HepG2 (cell line): ENCODE measurements at places on chromosomes 7 and 10. TPM values are rescaled to one million over a fixed set of nuclear protein-coding genes. Genes with fewer than 3 reads are reported as not detected.

INHBA gene
- total RNA-seq, result not detected in 2 replicates

SAP25 gene
- total RNA-seq, result 0.15 TPM in 1 of 2 replicates, not detected in the other

BMPR1A gene
- total RNA-seq, result 42.3 and 44.2 TPM in 2 replicates

SORCS1 gene
- not detected in 2 replicates for total RNA-seq

PNLIPRP2 gene
- 0.95 and 0.97 TPM in 2 replicates for total RNA-seq

STEAP1B gene
- total RNA-seq, result not detected in 2 replicates

NRG3 gene
- not detected in 2 replicates for total RNA-seq

BCL7B gene
- total RNA-seq, result 22.1 and 24.3 TPM in 2 replicates

ARL4A gene
- total RNA-seq, result 25.6 and 29.3 TPM in 2 replicates

MAPK8 gene
- total RNA-seq, result 47.3 and 64.5 TPM in 2 replicates

VSTM4 gene
- not detected in 2 replicates for total RNA-seq

PRKG1 gene
- total RNA-seq, result not detected in 2 replicates

CADPS2 gene
- 43.8 and 62.9 TPM in 2 replicates for total RNA-seq

PVRIG gene
- not detected in 2 replicates for total RNA-seq

EPHB6 gene
- not detected in 2 replicates for total RNA-seq

C10orf143 gene
- 0.84 and 0.91 TPM in 2 replicates for total RNA-seq

PTF1A gene
- total RNA-seq, result not detected in 2 replicates

CTAGE8 gene
- not detected in 2 replicates for total RNA-seq

BUD31 gene
- total RNA-seq, result 79.1 and 101 TPM in 2 replicates

CARD11 gene
- not detected in 2 replicates for total RNA-seq

FAM241B gene
- 1.9 and 2.0 TPM in 2 replicates for total RNA-seq

CCL24 gene
- not detected in 2 replicates for total RNA-seq

DPY19L1 gene
- total RNA-seq, result 18.9 and 32.6 TPM in 2 replicates

CCNY gene
- 54.7 and 63.6 TPM in 2 replicates for total RNA-seq

KIAA1549 gene
- 1.8 TPM in 2 replicates for total RNA-seq

TBXAS1 gene
- 4.0 and 6.1 TPM in 2 replicates for total RNA-seq

C10orf105 gene
- not detected in 2 replicates for total RNA-seq

EPHA1 gene
- 7.7 and 17.1 TPM in 2 replicates for total RNA-seq

BLNK gene
- total RNA-seq, result not detected in 2 replicates

SPDYE18 gene
- total RNA-seq, result 0.29 TPM in 1 of 2 replicates, not detected in the other

PRKAR2B gene
- total RNA-seq, result not detected in 2 replicates

TMEM270 gene
- not detected in 2 replicates for total RNA-seq

UBE2D1 gene
- 6.2 and 7.9 TPM in 2 replicates for total RNA-seq

CTNNA3 gene
- not detected in 2 replicates for total RNA-seq

GPR22 gene
- not detected in 2 replicates for total RNA-seq

SHOC2 gene
- 25.5 and 44.4 TPM in 2 replicates for total RNA-seq

RAB19 gene
- 0.31 and 0.36 TPM in 2 replicates for total RNA-seq

SEMA3A gene
- total RNA-seq, result 0.56 and 1.2 TPM in 2 replicates

PAXIP1 gene
- total RNA-seq, result 16.2 and 17.9 TPM in 2 replicates

VIPR2 gene
- not detected in 2 replicates for total RNA-seq

CDC14C gene
- 0.09 TPM in 1 of 2 replicates, not detected in the other for total RNA-seq

PLXNA4 gene
- 0.01 and 0.04 TPM in 2 replicates for total RNA-seq

SPDYE16 gene
- total RNA-seq, result 0.08 and 0.11 TPM in 2 replicates

KLF14 gene
- total RNA-seq, result not detected in 2 replicates

CPN1 gene
- total RNA-seq, result 8.1 and 17.3 TPM in 2 replicates

C10orf67 gene
- not detected in 2 replicates for total RNA-seq

PPP1R9A gene
- 18.2 and 31.9 TPM in 2 replicates for total RNA-seq

DRGX gene
- not detected in 2 replicates for total RNA-seq

PDE1C gene
- total RNA-seq, result not detected in 2 replicates

PAX4 gene
- not detected in 2 replicates for total RNA-seq

CUBN gene
- total RNA-seq, result 0.08 and 0.27 TPM in 2 replicates

GBX1 gene
- not detected in 2 replicates for total RNA-seq

ANLN gene
- 38.8 and 72.0 TPM in 2 replicates for total RNA-seq

PDSS1 gene
- 19.3 and 23.0 TPM in 2 replicates for total RNA-seq
